Amniotic epithelial cell (primary cell): ENCODE measurements at places on chromosomes 7 and 10.

DNA sequence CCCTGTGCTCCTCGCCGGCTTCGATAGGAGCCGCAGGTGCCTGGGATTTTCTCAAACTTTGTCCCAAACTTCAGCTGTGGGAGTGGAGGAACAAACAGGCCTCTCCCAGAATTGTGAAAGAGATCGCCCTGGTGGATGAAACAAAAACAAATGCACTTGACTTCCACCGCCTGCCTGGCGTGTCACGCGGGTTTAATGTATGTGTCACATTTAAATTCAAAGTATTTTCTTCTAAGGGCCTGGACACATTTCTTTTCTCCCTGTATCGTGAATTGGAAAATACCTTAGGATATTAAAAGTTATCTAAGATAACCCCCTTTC lies 694 bp upstream of the WASL start:
- DNase-seq, result peak; percentile 78

DNA sequence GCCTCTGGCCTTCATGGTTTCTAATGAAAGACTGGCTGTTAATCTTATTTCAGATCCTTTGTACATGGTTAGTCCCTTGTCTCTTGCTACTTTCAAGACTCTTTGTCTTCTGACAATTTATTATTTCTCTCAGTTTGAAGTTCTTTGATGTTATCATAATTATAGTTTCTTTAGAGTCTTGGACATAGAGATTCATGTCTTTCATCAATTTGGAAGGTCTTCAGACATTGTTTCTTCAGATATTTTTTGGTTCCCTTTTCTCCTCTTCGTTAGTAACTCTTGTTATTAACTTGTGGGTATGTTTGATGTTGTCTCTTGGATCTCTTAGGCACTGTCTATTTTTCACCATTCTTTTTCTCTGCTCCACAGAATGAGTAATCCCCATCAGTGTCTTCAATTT lies 8.7 kb downstream of the ZNF37A start:
- no peak for DNase-seq

DNA sequence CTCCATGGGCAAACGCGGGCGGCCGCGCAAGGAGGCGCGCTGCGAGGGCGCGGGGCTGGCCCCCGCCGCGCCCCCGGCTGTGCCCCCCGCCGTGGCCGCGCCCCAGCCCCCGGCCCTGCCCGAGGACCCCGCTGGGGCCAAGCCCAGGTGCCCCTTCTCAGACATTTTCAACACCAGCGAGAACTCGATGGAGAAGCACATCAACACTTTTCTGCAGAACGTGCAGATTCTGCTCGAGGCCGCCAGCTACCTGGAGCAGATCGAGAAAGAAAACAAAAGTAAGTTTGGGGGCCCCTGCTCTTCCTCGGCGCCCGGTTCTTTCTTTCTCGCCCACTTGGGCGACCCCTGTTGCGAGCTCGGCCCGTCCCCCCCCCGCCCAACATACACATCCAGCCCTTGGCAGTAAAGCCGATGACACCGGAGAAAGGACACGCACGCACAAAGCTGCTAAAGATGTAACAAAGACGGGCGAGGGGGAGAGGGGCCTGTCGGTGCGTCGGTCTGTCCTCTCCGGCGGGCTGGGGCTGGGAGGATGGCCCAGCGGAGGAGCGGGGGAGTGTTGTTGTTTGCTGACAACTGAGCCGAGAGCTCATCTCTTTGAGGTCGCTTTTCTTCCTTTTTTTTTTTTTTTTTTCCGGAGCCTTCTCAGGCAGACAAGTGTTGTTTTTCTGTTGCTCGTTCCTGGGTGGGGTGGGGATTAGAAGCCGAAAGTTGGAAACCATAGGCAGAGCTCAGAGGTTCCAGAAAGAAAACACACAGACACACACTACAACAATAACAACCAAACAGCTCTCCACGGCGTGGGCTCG lies 604 bp downstream of the MXI1 start:
- DNase-seq, result peak; percentile 25

DNA sequence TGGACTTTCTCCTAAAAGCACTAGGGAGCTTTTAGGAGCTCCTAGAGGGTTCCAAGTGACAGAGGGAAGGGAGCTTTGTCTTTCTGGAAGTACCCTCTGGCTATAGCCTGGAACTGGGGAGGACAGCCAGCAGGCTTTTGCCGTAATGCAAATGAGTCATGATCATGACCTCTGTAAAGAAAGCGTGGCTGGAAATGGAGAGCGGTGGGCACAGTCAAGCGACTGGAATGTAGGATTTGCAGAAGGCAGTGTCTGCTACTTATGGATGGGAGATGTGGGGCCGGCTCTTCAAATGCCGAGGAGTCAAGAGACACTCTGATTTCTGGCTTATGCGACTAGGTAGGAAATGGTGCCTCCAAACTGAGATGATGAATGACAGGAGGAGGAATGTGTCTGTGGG lies 34.6 kb upstream of the PLPP4 start:
- DNase-seq, result peak; percentile 91

DNA sequence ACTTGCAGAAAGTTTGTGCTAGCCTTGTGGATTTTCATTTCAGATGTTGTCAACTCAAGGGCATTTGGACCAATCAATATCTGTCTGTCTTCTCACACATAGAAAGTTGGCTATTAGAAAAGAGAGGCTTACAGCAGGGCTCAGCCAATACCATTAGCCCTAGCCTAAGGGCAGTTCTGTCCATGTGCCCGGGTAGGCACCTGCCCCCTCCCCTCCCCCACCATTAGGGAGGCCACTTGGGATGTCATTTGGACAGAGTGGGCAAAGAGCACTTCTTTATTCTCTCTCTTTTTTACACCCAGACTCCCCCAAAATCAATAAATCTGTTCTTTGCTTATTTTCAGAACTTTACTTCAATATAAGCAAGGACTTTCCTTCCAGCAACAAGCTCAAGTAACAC lies 188.5 kb upstream of the MKI67 start:
- no peak for DNase-seq

GRCh38 chr10:97270523-97271154 lies 21.8 kb downstream of the ARHGAP19 start:
- peak; percentile 33 for DNase-seq

GRCh38 chr7:84654273-84654672 lies 459.7 kb upstream of the SEMA3A start:
- no peak for DNase-seq

- no peak for DNase-seq
These were observed 28.5 kb upstream of the LOXL4 start for GRCh38 chr10:98296524-98296923.

GRCh38 chr7:33562996-33563395 lies 342.3 kb upstream of the BMPER start:
- DNase-seq, result peak; percentile 64

DNA sequence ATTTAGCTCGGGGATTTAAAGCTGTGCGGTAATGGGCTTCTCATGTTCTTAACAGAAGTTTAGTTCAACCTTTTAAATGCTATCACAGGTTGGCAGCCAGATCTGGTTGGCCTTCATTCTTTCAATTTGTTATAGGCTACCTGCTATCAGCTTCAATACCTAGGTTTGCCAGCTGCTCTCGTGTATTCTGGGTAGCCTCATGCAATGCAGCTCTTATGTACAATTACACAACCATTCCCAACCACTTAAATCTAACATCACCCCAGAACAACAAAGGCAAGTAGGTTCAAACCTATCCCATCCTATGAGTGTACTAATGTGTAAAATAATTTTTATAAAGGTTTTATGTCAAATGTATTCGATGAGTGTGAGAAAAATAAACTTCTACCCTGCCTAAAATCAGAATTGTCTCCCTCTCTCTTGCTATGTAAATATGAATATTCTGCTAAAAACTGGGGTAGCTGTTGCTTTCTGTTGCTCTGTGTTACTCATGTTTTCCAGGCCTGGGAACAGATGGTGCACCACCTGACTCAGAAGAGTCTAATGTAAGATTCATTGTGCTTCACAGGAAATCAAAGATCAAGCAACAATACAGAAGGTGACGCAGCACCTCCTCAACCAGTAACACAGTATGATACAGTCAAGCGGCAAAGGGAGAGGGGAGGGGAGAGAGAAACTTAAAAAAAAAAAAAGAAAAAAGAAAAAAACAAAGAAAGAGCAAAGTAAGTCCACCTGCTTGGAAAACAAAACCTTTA lies 188.6 kb downstream of the ETV1 start:
- peak; percentile 67 for DNase-seq

GRCh38 chr7:117113871-117114270 lies 160.6 kb downstream of the ST7 start:
- no peak for DNase-seq

DNA sequence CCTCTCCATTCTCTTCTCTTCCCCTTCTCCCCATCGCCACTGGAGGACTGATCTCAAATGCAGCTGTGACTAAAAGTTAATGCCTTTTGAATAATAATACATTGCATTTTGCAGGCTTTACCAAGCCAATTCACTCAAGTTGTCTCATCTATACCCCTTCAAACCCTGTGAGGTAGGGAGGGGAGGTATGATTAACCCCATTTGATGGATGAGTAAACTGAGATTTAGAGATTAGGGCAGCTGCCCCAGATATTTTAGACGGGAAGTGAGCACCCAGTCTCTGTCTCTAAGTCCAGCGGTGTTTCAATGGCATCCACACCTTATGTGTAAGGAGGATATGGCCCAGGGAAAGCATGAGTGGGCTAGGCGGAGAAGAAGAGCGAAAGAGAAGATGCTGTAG lies 1.1 kb downstream of the CPA5 start:
- no peak for DNase-seq

DNA sequence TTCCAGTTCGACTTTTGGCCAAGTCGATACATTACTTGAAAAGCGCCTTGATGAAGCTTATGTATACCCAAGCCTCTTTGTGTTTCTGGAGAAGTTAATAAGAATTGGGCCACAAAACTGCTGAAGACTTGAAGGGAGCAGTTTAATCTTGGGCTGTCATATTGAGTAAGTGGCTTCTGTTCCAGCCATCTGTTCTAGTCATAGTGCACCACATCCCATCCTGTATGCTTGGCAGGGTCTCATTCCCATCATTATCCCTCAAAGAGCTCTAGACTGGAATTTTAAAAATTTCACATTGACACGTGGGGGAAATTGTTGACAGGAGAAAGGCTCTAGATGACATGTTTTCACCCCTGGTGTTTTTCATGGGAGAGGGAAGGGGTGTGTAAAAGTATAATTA lies 196.6 kb upstream of the PLPP4 start:
- DNase-seq, result no peak

- peak; percentile 34 for DNase-seq
These were observed 123.6 kb downstream of the CLEC2L start for GRCh38 chr7:139647085-139647484.

- peak; percentile 82 for DNase-seq
These were observed 34.3 kb upstream of the NPVF start for GRCh38 chr7:25262586-25262985.

DNA sequence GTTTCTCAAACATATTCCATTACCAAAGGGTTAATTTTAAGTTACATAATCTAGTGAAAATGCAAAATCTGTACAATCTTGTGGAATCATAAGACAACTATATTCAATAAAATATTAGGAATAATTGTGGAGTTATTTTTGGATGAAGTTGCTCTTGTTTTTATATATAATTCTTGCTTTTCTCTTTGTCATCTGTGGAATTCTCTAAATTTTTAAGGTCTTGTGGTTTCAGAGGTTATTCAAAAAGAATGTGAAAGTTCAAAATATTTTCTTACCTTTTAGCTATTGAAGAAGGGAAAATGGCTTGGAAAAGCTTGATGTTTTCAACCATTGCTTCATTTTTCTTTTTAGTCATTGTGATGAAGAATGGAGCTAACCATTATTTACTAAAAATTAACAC lies 552.1 kb downstream of the TFEC start:
- DNase-seq, result peak; percentile 9

- DNase-seq, result peak; percentile 76
These were observed 293.0 kb upstream of the IMMP2L start for GRCh38 chr7:111855161-111855841.

DNA sequence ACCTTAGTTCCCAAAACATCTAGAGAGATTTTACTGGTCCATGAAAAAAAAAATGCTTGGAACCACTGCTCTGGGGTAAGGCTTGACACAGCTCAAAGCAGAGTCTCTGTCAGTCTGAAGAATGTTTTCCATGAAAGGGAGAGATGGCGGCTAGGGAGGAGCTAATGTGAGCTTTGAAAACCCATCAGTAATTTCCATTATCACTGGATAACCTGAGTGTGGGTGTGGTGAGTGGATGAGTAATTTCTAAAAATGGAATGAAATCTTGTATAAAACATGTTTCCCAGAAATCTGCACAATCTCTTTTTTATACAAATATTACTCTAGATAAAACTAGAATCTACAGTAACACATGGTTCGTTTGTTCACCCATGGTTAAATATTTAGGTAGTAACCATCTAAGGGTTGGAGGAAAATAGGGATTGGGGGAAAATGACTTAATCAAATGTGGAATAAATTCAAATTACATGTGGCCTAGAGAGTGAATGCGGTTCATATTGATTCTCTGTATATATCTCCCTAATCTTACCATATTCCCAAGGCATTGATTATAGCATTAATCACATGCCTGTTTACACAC lies 289.4 kb downstream of the RNLS start:
- DNase-seq, result no peak

DNA sequence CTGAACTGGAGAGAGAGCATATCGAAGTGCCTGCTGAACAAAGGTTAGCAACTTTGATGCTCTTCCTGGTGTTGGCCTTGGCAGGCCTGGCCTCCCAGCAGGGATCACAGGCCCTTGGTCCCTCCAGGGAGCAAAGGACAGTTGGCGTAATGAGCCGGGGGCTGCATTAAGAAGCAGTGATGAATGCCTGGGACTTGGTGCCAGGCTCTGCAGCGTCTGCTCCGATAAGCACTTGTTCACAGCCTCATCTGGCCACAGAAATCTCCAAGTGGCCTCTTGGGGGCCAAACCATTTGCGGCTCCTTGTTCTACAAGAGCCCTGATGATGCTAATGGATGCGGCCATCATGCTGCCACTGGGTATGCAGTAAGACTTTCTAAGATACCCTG lies 31.8 kb downstream of the CRHR2 start:
- no peak for DNase-seq

- DNase-seq, result no peak
These were observed 1.1 kb downstream of the SSBP1 start for GRCh38 chr7:141739250-141739649.

GRCh38 chr7:134442441-134443220 lies 16.3 kb downstream of the AKR1B1 start:
- no peak for DNase-seq
